Gastroesophageal sphincter (tissue), 4 donors: ENCODE measurements at places on chromosomes 2 and 18. TPM values are rescaled to one million over a fixed set of nuclear protein-coding genes. Genes with fewer than 3 reads are reported as not detected.

The LMAN2L gene
- 20.4 TPM for total RNA-seq

The C1QL2 gene
- not detected for total RNA-seq

GRCh38 chr2:120711694-120712093 lies 24.0 kb upstream of the GLI2 start:
- ATAC-seq = no peak

DNA sequence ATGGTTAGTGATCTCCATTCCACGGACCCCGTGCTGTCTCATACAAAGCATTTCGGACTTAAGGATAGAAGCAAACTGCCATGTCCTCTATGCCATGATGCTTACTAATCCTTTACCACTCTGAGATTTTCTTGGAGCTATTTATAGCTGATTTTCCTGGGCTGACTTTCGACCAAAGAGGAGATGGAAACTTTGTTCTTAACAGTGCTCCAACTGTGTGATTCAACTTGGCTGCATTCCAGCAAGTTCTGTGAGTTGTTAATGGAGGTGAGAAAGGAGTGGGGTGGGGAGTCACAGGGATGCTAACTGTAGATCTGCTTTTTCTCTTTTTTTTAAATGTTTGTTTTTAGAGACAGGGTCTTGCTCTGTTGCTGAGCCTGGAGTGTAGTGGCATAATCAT lies 45.5 kb upstream of the MSH2 start:
- peak; percentile 50 for ATAC-seq

The ITGB6 gene
- 2.2 TPM for total RNA-seq

The CKAP2L gene
- not detected for total RNA-seq

DNA sequence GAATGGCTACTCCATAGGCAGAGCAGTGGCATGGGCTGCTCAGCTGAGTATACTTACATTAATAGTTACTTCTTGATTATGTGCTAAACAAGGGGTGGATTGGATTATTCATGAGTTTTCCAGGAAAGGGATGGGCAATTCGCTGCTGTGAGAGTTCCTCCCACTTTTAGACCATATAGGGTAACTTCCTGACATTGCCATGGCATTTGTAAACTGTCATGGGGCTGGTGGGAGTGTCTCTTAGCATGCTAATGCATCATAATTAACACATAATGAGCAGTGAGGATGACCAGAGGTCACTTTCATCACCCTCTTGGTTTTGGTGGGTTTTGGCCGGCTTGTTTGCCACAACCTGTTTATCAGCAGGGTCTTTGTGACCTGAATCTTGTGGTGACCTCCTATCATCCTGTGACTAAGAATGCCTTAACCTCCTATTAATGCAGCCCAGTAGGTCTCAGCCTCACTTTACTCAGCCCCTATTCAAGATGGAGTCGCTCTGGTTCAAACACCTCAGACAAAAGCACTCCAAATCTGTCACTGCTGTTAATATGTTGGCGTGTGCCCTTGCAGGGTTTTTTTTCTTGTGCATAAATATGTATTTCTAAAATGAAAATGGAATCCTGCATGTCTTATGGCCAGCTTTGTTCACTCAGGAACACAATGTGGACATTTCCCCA lies 56.0 kb downstream of the CYBRD1 start:
- no peak for ATAC-seq

GRCh38 chr2:223026357-223027110 lies 25.5 kb upstream of the KCNE4 start:
- ATAC-seq = no peak

DNA sequence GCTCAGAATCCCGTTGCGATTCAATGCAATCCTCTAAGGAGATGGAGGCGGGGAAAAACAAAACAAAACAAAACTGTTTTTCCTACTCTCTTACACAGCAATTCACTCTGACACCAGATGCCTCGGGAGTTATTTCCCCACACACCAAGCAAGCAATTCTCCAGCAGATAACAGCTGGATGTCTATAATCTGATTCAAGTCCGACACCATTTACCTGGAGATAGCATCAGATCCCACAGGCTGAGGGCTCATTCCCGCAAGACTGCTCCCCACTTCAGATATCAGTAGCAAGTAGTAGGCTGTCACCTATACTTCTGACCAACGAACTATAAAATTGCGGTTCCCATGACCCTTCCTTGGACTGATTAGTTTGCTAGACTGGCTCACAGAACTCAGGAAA lies 58.7 kb downstream of the DTNB start:
- ATAC-seq = no peak

GRCh38 chr2:216596236-216596979 lies 36.8 kb upstream of the IGFBP2 start:
- no peak for ATAC-seq

DNA sequence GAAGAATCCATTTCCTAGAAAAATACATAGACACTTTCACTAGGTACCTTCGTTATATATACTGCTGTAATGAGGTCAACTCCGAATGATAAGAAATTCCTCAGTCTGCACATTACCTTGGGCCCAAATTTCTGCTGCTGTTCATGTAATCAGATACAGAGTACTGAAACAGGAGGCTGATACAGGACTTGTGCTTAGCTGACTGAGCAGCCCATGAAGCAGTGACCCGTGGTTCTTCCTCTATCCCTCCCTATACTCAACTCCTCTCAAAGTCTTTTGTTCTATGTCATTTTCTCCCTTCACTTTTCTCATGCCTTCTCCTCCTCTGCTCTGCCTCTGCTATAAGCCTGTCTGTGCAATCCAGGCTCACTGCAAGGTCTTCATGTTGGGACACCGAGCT lies 57.5 kb upstream of the ST8SIA5 start:
- ATAC-seq = no peak

DNA sequence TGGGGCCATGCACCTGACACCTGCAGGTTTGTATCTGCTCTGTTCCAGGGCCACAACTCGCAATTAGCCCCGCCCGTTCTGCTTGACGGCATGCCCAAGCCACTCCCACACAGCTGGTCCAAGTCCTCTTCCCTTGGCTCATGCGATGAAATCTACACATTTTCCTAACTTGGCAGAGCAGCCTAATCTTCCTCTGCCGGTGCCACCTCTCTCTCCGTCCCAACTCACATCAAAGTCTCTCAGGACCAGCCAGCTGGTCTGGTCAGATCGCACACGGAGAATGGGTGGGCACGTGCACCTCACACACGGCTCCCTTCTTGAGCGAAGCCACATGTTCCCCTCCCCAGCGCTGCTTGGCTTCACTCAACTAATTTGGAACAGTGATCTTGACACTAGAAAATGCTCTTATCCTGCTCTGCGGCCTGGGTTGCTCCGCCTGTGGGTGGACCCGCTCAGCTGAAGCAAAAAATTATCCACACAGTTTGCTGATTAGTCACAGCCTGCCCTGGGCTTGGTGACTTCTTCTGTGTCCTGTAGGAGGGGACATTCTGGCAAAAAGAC lies 176.7 kb downstream of the NRP2 start:
- peak; percentile 62 for ATAC-seq

DNA sequence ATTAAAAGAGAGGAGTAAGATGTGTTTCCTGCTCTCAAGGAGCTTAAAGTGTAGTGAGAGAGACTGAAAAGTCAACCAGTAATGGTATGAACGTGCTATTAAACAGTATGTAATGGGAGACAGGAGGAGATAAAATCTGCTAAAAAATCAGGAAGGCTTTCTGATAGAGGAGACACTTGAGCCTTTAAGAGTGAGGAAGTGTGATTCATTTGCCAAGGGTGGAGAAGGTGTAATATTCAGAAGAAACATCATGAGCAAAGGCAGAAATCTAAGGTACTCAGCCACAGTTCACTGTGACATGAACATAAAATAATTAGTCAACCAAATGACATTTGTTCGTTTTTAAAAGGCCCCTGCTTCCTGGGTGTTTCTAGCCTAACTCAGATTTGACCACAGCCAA lies 137.8 kb upstream of the SKOR2 start:
- ATAC-seq = no peak
